ENCODE measurements at places on chromosomes 3 and 15. TPM values are rescaled to one million over a fixed set of nuclear protein-coding genes. Genes with fewer than 3 reads are reported as not detected.
A peak's percentile ranks its signal among the peaks of the same experiment; 100 is the strongest.

Gene DPPA4
- 734 TPM for total RNA-seq

Gene BNC1
- total RNA-seq: 0.99 TPM

Gene CLRN1
- 0.35 TPM for total RNA-seq

- no peak for DNase-seq
Measured at GRCh38 chr15:36644191-36644896, 64.9 kb downstream of the CDIN1 start.

DNA sequence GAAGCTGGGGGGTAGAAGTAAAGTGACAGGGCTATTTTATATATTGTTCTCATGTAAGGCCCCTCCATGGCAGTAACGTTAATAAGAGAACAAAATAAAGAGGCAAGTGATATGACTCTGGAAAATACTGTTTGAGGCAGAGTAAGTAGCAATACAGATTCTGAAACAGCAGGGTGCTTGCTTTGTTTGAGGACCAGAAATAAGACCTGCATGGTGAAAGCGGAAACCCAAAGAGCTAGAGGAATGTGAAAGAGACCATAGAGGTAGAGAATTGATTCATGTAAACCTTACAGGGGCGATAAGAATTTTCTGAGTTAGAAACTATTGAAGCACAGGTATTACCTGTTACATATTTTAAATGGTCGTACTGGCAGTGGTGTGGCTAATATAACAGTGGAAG is 1517.1 kb downstream of the SI start:
- DNase-seq: no peak

DNA sequence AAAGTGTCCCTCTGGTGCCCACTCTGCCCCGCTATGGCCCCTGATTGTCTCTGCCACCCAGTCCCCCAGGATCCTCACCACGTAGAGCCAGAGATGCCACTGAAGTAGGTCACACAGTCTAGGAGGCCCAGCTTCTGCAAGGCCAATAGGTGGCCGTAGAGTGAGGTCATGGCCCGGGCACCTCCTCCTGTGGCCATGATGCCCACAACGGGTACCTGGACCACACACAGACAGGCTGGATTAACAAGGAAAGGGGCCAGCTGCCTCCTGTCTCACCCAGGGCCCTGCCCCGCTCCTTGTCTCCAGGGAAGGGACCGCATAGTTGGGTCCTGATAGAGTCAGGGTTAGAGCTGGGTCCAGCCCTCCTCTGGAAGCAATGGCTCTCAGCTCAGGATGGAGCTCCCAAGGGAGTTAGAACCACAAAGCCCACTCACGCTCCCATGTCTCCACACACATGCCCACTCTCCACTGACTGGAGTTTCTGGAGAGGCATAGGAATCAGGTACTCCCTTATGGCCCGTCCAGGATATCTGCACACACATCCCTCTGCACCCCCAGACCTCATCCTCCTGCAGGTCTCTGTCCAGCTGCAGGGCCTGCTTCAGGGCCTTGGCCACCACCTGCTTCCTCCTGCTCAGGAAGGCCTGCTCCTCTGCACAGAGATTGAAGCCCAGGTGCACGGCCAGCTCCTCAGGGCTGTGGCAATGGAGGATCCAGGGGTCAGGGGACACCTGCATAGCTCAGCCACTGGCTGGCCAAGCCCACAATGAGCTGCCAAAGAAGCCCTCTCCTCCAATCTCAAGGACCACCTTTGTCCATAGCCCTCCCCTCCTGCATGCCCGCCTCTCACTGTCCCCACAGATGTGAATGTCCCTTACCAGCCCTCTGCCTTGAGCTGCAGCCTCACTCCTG is 13.2 kb downstream of the PLA2G4D start:
- peak; percentile 49 for DNase-seq

GRCh38 chr3:88150371-88150770 is 612 bp downstream of the C3orf38 start:
- DNase-seq: no peak

- peak; percentile 50 for DNase-seq
Measured at GRCh38 chr3:58009026-58009748, 965 bp downstream of the FLNB start.

DNA sequence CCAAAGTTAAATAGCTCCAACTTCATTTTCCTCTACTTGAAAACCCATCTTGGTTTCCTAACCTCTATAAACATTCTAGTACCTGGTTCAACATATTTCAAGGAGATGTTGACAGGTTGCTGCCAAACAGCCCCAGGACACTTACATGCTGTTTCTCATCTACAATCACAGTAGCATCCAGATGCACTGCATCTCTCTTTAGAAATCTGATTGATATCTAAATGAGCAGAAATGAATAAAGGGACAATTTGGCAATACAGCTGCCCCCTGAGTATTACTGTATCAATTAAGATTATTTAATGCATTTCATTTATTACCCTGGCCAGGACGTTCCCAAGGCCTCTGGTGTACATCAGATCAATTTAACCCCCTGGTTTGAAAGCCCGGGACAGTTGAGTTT is 74.0 kb downstream of the SSR3 start:
- DNase-seq: no peak
